ENCODE measurements at places on chromosomes 1 and 21. TPM values are rescaled to one million over a fixed set of nuclear protein-coding genes. Genes with fewer than 3 reads are reported as not detected.
A peak's percentile ranks its signal among the peaks of the same experiment; 100 is the strongest.

SPRR2F gene
- total RNA-seq: not detected

C1orf210 gene
- total RNA-seq: not detected

PTPN22 gene
- total RNA-seq: not detected

RAB3B gene
- total RNA-seq: 0.81 TPM

NUDT4B gene
- total RNA-seq: 60.8 TPM

TSSK3 gene
- not detected for total RNA-seq

SYPL2 gene
- not detected for total RNA-seq

DNA sequence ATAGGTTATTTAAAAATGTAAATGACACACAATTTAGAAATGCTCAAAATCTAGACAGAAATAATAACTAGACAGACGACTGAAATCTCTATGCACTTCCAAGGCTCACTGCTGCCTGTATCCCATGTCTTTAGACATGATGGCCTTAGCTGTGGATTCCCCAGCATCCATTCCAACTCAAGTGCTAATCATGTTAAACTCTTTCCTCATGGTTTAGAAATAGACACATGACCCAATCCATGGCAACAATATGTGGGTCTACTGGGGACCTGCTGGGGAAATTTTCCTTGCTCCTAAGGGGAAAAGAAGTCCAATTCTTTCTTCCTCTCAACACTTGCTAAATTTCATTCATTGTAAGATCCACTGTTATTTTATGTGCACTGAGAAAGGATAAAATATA lies 188.5 kb downstream of the SLC45A1 start:
- no peak for DNase-seq

DNA sequence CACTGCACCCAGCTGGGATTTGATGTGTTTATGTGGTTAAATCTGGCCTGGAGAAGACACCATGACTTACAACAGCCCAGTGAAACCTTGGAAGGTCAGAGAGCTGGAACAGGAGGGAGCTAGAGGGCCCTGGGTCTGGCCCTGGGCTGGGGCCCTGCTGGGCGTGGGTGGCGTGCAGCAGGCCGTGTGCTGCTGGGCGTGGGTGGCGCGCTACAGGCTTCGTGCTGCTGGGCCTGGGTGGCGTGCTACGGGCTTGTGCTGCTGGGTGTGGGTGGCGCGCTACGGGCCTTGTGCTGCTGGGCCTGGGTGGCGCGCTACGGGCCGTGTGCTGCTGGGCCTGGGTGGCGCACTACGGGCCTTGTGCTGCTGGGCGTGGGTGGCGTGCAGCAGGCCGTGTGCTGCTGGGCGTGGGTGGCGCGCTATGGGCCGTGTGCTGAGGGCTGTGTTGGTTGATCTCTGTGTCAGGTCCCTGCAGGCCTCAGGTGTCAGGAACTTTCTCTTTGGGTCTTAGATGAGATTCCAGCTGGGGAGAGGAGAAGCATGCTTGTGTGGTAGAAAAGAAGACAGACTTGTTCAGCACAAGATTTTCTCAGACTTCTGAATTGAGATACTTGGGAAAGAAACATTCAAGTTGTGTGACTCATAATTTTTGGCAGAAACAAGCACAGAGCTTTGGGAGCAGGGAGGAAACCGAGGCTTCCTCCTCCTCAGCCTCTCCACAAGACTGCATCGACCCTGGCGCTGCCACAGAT lies 66.0 kb downstream of the COL18A1 start:
- DNase-seq: peak; percentile 47

- DNase-seq: no peak
Observed at GRCh38 chr1:25462732-25463131, 32.0 kb downstream of the MACO1 start.

- DNase-seq: peak; percentile 37
Observed at GRCh38 chr1:8858112-8858668, 20.3 kb downstream of the ENO1 start.

DNA sequence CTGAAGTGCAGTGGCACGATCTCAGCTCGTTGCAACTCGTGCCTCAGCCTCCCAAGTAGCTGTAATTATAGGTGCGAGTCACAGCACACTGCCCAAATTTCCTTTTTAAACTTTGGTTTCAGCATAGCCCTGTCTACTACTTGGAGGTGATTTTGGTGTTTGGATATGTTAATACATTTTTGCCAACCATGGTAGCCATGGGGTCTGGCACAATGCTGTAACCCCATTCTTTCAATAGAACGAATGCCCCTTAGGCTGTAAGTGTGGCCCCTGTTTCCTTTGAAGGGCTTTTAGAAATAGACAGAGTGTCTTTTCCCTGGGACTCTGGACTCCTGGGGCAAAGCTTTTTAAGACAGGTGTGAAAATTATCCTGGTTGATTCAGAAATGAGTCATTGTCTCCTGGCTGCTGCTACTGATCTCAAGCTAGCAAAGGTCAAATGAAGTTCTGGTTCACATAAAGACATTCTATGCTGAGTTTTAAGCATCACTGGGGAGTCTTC lies 141.1 kb upstream of the RUNX1 start:
- DNase-seq: peak; percentile 47

- no peak for DNase-seq
Observed at GRCh38 chr21:44919913-44920693, 596 bp downstream of the ITGB2 start.

DNA sequence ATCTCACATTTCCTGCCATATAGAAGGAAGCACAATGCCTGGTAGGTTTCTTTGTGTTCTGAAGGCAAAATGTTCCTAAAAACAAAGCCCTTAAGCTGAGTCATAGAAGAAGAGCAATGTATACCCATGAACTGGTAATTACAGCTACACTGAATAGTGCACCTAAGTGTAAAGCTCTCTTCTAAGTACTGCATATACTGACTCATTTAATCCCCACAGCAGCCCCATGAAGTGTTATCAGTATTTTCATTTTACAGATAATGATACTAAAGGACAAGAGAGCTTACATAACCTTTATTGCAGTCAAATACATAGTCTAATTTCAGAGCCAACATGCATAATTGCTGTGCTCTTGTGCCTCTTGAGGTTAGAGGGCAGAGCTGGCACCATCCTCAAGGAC lies 239.9 kb downstream of the DPYD start:
- DNase-seq: no peak

GRCh38 chr1:41645062-41645461 lies 160.6 kb upstream of the EDN2 start:
- no peak for DNase-seq

DNA sequence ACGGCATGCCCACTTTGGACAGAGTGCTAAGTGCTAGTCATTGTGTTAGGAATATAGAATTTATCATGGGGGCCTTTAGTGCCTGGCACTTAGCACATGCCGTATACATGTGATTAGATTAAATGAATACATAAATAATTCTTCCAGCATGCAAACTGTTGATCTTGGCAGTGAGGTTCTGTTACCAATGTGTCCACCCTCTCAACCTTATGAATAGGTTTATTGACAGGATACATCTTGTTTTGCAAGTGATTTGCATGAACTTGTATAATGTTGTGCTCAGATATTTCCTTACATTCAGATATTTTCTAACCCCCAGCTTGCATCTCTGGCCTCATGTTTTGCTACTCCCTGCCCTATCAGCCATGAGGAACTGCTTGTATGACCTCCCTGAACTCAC lies 60.3 kb upstream of the ZNF648 start:
- DNase-seq: no peak

DNA sequence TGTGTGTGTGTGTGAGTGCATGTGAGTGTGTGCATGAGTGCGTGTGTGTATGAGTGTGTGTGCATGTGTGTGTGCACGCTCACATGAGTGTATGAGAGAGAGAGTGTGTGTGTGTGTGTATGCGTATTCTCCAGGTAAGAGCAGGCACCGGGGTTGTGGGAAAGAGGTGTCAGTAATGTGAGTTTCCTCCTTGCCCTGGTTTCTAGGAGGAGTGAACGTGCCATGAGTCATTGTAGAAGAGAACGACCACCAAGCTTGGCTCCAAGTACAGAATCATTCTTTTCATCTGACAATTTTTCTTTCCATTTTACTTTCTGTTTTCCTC lies 79.1 kb downstream of the POFUT2 start:
- DNase-seq: no peak

- peak; percentile 75 for DNase-seq
Observed at GRCh38 chr1:235739124-235739523, 89.5 kb upstream of the GNG4 start.
